Right ventricle myocardium inferior (tissue), 1 donor: ENCODE measurements at places on chromosomes 2 and 18.

- no peak for DNase-seq
Measured at GRCh38 chr18:74040459-74041332, 106.9 kb downstream of the FBXO15 start.

DNA sequence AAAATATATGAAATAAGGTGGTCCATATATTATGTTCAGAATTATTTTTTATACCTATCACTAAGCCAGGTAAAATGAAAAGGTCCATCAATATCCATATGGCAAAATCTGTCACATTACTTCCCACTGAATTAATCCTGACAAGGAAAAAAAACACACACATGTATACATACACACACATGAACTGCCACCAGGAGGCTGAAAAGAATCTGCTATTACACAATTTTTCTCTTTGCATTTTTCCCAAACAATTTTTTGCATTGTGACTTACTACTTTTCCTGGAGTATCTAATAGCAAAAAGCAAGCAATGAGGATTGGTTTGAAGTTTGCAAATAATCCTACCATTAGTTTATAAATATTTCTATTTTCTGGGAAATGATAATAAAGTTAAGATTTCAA, 128.2 kb upstream of the CD226 start:
- DNase-seq, result no peak

DNA sequence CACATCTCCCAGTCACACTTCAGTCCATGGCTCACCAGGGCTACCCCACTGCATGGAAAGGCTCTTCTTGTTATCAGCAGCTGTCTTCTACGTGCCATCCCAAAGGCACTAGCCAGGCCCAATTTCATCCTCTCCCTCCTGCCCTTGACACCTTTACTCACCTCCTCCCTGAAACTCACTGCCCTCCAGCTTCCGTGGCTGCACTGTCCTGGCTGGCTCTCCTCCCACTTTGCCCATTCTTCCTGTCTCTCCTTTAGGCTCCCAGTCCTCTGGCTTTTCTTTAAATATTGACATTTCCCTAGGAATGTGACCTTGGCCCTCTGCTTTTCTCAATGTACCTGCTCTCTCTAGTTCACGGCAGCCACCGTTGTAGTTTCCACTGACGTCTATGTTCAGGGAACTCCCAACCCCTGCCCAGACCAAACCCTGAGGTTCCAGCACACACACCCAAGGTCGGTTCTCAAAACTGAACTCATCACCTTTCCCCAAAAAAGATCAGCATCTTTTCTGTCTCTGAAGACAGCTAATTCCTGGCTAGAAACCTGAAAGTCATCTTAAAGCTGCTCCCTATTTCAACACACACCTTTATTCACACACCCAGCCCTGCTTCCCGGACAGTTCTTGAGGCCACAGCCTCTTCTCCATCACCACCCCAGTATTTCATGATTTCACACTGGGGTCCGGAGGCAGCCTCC, 36.7 kb downstream of the WDFY1 start:
- DNase-seq, result peak; percentile 49

DNA sequence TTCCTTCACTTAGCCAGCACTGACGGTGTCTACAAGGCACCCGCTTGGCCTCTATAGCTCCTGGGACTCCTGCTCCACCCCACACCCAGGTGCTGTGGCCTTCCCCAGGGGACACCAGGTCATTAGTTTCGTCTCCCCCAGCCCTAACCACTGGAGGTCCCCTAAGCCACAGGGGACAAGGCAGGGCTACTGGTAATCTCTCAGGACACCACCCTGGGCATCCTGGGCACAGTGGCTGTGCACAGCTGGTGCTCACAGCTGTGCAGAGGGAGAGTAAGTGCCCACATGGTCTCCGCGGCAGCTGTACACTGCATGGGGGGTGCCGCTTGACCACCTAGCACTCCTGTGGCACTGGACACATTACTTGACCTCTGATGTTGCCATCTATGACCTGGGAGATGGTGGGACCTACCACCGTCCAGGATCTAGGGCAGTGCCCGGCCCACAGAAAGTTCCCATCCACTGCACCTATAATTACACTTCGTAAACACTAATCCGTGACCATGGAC, 134.0 kb downstream of the HDAC4 start:
- no peak for DNase-seq

GRCh38 chr2:19758658-19759057, 143.1 kb downstream of the TTC32 start:
- no peak for DNase-seq

GRCh38 chr2:1945819-1946218, 201.5 kb upstream of the PXDN start:
- DNase-seq, result no peak

DNA sequence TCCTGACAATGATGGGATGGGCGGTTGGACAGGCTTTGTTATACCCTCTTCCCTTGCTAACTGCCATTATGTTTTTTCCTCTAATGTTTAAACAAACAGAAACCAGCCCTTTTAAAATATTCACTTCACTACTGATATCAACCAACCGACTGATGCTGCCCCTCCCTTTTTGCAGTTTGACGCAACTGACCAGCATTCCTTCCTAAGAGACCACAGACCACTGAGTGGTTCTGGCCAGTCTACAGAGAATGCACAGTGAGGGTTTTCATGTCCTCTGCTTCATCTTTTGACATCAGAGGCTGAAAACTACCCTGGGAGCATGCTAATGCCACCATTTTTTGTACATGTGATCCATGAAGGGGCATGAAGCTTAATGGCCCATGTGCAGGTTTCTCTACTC, 85.3 kb downstream of the CYP26B1 start:
- no peak for DNase-seq

DNA sequence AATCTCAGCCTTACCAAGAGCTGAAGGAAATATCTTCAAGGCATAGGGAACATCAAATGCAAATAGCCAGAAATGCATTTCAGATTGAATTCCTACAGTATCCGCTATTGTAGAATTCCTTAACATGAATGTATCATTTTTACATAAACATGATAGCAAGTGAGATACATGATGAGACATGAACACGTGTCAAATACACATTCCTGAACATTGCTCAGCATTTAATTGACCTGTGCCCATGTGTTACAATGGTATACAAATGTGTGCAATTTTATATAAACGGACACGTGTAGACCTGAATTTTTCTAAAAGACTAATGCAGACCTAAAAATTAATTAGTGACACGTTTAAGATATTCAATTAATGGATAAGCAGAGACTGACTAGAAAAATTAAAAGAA, 133.0 kb upstream of the TLK1 start:
- DNase-seq, result no peak

- DNase-seq, result no peak
Measured at GRCh38 chr2:203886661-203887151, 19.1 kb downstream of the CTLA4 start.
